ENCODE measurements at places on chromosomes 3 and 15.

GRCh38 chr3:45964139-45964538 is 20.9 kb downstream of the CXCR6 start:
- DNase-seq = no peak

DNA sequence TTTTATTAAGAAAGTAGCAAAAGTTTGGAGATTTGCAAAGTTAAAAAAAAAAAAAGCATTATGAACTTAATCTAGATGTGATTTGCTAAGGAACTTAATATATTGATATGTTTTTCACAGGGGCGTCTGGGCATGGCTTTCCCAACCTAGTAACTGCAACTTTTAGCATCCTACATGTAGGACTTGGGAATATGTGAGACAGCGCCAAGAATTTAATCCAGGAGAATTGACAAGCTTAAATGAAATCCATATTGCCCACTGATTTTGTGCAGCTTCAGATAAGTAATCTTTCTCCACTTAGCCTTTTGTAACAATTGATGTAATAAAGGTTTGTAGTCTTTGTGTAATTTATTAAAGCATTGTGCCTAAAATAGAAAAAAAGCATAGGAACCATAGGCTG is 982 bp upstream of the GABPB1 start:
- no peak for DNase-seq

DNA sequence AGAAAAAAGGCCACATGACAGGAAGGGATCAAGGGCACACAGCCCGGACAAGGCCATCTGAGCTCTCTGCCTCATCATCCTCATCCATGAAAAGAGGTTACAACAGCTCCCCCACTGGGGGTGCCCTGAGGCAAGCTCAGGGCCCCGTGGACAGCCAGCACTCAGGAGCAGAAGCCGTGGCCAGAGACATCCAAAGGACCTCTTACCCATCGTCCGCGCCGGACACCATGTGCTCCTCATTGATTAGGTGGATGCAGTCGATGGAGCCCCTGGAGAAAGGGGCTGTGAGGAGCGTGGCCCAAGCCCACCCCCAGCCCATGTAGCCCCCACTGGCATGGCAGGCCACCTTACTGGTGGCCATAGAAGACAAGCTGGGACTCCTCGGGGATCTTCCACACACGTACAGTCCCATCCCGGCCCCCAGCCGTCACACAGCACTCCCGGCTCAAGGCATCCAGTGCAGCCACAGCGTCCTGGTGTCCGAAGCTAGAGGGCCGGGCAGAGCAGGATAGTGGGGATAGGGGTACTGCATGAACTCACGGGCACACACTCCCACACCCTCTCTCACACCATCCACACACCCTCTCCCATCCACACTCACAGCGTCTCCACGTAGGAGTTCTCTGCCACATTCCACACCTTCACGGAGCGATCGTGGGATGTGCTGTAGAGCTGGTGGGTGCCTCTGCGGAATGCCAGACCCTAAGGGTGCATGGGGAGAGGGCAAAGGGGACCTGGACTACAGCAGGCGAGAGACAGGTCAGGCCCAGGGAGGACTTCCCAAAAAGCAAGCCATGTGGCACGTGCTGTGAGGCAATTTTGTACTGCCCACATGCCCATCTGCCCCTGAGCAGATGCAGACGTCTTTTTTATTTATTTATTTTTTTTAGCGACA is 6.5 kb downstream of the RRP9 start:
- DNase-seq = no peak

GRCh38 chr15:39312984-39313383 is 267.9 kb upstream of the THBS1 start:
- DNase-seq = no peak

DNA sequence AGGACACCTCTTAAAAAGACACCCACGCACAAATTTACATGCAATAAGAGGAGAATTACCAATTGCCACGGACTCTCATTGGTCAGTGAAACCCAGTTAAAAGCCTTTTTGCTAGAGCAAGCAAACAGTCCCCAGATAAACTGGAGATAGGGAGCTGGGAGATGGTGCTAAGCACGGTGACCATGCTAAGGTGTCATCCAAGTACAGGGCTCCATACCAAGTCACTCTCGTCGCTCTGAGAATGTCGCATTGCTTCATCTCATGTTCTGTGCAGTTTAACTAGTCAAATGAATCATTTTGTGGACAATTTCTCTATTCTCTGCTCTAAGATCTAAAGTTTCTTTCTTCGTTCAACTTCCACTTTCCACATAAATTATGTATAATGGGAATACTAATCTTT is 581.9 kb downstream of the AGBL1 start:
- no peak for DNase-seq

DNA sequence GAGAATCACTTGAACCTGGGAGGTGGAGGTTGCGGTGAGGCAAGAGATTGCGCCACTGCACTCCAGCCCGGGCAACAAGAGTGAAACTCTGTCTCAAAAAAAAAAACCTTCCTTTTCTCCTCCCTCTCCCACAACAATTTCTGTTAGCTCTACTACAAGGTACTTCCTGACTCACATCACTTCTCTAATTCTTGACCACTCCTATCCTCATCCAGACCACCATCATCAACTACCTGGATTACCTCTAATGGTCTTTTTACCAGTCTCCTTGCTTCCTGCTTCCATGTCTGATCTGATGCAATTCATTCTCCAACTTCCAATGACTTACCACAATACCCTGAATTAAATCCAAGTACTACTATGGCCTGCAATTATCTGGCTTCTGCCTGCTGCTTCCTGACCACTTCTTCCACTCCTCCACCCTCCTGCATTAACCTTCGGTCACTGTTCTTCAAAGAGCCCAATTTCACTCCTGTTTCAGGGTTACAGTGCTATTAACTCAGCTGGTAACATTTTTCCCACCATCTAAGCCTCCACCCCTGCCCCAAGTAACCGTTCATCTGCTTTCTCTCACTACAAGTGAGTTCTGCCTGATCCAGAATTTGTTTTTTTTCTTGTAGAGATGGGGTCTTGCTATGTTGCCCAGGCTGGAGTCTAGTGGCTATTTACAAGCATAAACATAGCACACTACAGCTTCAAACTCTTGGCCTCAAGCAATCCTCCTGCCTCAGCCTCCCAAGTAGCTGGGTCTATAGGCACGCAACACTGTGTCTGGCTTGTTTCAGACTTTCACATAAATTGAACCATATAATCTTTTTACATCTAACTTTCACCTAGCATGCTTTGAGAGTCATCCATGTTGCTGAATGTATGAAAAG is 27.8 kb downstream of the DCAF1 start:
- no peak for DNase-seq

GRCh38 chr15:99010768-99011167 is 3.2 kb upstream of the PGPEP1L start:
- DNase-seq = no peak

- no peak for DNase-seq
These were observed 2.2 kb downstream of the VPS8 start for GRCh38 chr3:184814214-184814613.

- no peak for DNase-seq
These were observed 695 bp downstream of the RPL32 start for GRCh38 chr3:12840591-12841148.

DNA sequence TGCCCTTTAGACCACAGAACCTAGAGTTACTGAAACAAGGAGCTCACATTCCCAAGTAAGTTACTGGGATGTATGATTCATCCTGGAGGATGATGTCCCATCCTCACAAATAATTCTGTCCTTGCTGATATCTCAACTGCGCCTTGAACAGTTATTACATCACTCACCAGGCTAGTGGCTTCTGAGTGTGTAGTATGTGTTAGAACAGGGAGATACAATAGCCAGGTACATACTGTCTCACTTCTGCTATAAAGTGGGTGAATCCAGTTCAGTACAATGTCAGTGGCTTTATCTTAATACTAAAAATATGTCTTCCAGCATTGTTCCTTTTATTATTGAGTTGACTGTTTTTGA is 483.2 kb upstream of the FRG2C start:
- no peak for DNase-seq

- no peak for DNase-seq
These were observed 6.1 kb downstream of the OR5H15 start for GRCh38 chr3:98172621-98173020.

DNA sequence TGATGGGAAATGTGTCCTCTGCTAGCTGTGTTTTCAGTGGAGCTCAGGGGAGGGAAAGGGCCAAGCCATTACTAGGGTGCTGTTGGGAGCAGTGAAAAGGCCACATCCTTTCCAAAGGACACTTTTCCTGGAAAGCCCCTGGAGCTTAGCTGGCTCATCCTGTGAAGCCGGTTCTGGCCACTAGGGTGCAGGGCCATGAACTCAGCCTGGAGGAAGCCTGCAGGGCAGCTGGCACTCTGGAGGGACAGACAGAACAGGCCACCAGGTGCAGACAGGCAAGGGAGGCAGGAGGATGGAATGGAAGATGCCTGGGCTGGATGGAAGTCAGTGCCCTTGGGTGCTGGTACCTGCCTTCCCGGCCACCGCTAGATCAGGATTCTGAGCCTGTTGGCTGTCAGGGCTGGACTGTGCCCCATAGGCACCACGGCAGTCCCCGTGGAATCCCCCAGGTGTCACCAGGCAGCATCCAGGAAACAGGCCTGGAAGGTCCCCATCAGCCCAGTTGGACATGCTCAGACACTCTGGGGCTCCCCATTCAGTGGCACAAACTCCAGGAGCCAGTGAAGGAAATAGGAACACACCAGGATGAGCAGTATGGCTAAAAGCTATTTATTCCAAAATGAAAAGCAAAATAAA is 76.2 kb upstream of the C2CD4B start:
- DNase-seq = no peak

- no peak for DNase-seq
These were observed 455.8 kb downstream of the GABRG3 start for GRCh38 chr15:27426805-27427204.

DNA sequence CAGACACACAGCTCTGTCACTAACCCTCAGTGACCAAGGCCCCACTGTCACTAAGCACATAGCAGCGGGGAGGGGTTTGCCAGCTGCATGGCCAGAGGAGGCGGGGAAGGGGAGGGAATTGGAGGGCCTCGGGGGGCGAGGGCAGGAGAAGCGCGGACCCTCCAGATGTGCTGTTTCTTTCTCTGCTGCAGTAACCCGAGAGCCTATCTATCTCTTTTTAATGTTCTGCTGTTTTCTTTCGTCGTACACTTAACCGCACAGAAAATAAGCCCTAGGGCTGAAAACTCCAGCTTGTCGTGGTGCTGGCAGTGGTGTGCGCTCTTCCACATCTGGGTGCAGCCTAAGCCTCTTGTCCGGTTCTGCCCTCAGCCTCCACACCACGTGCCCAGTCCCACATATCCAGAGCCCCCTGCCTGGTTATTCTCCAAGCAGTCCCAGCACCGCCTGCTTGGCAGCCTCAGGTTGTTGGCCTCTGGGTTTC is 51.1 kb downstream of the BDH1 start:
- DNase-seq = no peak

DNA sequence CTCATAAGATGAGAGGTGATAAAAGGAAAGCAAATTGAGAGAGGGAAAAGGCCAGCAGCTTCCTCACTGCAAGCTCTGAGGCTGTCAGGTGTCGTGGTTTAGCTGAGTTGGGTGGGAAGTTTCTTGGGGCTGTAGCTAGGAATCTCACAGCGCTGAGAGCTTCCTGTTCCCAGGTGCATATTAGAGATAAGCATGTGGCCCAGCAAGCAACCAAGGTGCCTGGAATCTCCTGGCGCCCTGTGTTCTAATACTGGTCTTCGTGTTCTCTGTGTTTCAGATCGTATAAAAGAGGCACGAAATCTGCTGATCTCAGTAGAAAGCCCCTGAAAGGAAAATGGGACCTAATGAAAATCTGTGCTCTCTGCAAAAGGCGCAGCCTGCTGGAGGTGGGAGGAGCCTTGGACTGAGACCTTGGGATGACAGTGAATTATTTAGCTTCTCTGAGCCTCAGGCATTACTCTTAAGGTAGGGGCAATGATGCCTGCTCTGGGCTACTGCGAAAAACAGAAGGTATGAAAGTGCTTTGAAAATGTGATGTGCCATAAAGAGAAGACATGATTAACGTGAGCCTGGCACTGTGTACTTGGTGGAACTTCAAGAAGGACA is 499.9 kb downstream of the TBL1XR1 start:
- no peak for DNase-seq

DNA sequence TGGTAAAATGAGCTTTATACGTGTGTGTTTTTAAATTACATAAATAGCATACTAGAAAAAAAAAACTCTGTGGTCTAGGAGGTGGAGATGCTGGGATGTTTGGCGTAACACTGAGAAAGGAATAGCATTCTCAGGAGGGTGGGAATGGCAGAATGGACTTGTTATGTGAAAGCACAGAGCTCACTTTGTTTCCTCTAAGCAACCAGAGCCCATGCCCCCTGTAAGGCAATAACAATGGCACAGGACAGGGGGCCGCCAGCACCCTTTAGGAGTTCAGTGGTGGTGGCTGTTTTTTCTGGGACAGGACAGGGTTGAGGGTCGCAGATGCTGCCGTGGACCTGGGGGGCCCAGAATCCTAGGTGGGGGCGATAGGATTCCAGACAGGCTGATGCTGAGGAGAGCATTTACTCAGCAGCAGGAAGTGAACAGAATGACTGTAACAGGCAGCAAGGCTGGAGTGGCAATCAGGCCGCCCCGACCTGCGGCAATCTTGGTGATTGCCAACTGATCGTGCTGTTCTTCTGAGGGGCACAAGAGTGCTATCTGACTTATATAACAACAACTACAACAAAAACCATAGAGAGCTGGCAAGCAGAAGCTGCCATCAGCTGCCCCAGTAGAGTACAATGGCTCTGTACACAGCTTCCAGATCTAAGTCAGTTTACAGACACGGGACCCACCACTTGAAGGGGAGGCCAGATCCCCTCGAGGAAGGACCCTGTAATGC is 160.4 kb downstream of the UACA start:
- DNase-seq = no peak

DNA sequence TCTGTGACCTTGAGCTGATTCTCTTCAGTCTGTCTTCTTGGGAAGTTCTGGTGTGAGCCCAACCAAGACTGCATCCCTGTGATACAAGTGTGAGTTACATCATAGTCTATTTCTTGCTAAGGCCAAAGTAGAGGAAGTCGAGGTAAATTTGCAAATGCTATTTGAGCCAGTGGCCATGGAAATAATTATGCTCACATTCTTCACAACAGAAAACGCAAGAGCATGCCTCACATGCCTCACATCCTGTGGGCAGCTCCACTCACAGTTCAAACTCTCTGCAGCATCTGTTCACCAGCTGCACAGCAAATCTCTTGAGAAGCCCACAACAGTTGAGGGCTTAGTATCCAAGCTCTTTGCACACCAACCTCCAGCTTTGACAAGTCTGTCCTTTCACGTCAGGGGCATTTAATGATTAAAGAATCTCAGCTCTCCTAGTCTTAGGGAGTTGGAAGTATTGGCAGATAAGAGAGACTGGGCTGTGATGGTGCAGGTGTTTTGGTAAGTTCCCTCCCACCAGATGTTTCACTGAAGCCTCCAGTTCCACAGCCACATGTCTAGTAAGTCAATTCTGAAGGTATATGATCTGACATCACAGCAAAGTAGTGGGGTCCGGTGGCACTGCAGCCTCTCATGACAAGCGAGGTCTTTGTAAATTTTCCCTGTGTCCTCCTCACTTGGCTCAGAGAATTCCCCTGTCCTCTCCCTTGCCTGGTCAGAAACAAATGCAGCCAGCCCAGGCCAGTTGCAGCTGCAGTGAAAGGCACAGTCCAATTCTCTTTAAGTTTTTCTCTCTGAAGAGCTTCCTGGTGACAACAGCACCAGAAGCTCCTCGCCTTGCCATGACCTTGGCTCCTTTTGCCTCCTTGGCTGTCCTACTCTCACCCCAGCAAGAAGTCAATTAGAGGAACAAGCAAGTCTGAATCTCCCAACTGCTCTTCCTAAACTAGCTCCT is 166.1 kb downstream of the SSR3 start:
- DNase-seq = no peak

GRCh38 chr3:81998139-81998755 is 236.8 kb upstream of the GBE1 start:
- no peak for DNase-seq
